ENCODE measurements at places on chromosomes 1 and 21.

DNA sequence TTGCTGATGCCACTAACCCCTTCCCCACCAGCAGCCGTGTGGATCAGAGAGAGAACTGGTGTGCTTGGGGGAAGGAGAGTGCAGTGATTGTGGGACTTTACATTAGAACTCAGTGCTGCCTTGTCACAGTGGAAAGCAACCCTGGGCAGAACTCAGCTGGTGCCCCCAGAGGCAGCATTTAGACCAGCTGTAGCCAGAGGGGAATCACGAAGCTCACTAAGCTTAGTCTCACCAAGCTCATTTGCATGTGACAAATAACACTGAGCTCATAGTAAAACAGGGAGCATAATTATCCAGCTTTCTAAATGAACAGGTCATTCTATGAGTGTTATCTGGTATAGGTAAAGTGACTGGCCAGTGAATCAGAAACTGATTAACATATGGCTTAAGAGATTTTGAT is 9.8 kb upstream of the SMAP2 start:
- no peak for DNase-seq

GRCh38 chr1:96660503-96660902 is 61.1 kb upstream of the PTBP2 start:
- DNase-seq = no peak

DNA sequence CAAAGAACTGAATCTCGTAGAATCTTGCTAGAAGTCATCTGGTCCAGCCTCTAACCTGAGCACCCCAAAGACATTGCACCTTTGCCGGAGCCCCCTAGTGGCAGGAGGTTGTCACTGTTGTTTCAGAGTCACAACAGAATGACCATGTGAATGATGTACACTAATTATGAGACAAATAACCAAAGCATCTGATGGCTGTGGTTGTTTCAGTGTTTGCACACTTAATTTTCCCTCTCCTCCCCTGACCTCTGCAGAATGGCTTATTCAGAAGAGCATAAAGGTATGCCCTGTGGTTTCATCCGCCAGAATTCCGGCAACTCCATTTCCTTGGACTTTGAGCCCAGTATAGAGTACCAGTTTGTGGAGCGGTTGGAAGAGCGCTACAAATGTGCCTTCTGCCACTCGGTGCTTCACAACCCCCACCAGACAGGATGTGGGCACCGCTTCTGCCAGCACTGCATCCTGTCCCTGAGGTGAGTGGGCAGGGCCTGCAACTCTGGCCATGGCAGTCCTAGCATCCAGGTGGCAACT is 26.4 kb downstream of the TRAF5 start:
- DNase-seq = peak; percentile 51

- no peak for DNase-seq
Measured at GRCh38 chr1:46948629-46949416, 7.5 kb upstream of the CYP4A11 start.

Data from T47D (cell line).